ENCODE measurements at places on chromosomes 12 and 14.
A peak's percentile ranks its signal among the peaks of the same experiment; 100 is the strongest.

- no peak for DNase-seq
Measured at GRCh38 chr12:33654313-33654712, 214.7 kb upstream of the SYT10 start.

- peak; percentile 16 for DNase-seq
Measured at GRCh38 chr12:94012590-94012989, 135.8 kb upstream of the PLXNC1 start.

DNA sequence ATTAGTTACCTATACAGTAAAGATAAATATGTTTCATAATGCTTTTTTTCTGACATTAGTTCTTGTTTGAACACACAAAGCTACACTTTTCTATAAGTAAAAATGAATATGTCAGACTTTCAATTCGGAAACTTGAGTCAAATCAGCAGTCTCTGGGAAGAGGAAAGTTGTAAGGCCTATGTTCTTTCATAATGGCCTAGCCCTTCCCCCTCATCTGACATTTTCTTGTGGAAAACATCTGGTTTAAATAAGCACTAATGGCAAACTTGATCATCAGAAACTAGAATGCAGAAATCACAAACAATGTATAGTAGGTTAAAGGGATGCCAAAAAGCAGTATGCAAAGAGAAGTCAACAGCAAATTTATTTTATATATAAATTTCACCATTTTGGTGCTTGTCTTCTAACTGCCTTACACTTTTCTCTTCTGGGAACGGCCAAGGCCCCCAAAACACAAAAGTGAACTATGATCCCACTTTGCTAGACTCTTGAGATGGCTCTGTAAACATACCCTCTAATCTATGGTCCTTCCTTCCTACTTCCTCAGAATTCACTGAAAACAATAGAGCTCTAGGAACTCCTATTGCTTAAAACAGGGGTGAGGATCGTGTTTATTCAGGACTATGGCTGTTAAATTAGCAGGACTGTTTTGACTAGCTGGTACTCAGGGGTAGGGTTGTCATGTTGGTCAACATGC, 444.1 kb downstream of the RAD51B start:
- DNase-seq: no peak

- DNase-seq: no peak
Measured at GRCh38 chr12:53659571-53659981, 16.3 kb downstream of the ATP5MC2 start.

DNA sequence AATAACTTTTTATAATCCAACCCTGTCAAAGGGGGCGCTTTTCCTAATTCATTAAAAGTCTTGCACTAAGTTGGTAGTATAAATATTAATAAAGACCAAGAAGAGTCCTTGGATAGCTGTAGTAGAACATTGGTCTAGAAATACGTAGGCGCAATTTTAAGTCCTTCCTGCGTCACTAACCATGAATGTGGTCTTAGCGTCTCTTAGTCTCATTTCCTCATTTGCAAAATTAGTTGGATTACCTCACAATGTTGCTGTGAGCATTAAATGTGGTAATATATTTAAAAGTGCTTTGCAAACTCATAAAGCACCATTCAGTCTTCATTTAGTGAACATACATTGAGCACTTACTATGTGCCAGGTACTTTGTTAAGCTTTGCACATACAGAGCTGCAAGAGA, 149.7 kb downstream of the AEBP2 start:
- no peak for DNase-seq

DNA sequence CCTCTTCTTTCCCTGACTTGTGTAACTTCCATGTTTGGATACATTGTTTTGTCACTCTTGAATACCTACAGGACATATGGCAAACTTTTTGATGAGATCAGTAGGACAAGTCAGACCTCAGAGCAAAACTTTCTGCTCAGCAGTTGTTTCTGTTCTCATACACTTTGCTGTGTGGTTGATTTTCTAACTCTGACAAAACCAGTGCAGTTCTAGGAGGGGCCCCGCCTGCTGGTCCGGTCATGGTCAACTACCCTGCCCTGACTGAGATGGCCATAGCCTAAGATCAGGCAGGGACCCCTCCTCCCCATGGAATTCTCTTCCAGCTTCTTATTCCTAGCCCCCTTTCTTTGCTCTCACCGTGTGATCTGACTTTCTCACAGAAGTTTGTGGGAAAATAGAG, 92.8 kb downstream of the OTOGL start:
- no peak for DNase-seq

GRCh38 chr14:79829405-79830166, 381.7 kb downstream of the DIO2 start:
- DNase-seq: no peak

- no peak for DNase-seq
Measured at GRCh38 chr12:94631058-94631457, 19.3 kb downstream of the TMCC3 start.

GRCh38 chr12:6093764-6094163, 30.7 kb downstream of the VWF start:
- no peak for DNase-seq

GRCh38 chr12:52148464-52149181, 43.2 kb downstream of the KRT80 start:
- DNase-seq: no peak

- DNase-seq: no peak
Measured at GRCh38 chr12:25585021-25585523, 32.0 kb upstream of the LMNTD1 start.
